ENCODE measurements at places on chromosomes 12 and 14. TPM values are rescaled to one million over a fixed set of nuclear protein-coding genes. Genes with fewer than 3 reads are reported as not detected.
A peak's percentile ranks its signal among the peaks of the same experiment; 100 is the strongest.

DNA sequence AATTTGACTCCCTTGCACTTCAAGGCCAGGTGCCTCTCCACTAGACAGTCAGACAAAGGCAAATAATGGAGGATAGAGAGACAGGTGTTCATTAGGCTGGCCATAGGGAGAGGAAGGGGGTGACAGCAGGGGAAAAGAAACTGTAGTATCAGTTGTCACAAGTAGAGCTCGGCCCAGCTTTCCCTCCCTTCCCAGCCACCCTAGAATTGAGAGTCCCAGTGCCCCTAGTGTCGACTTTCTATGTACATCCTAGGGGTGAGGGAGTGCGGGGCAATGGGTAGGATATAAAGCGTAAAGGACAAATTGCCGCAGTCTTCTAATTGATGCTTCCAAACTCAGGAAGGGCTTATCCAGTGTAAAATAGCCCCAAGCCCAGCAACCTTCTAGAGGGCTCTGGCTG lies 39.0 kb downstream of the BAZ2A start:
- no peak for DNase-seq

GRCh38 chr14:59221568-59221967 lies 33.1 kb downstream of the DAAM1 start:
- DNase-seq: no peak

CPM gene
- total RNA-seq: 20.5 TPM

PLA2G1B gene
- not detected for total RNA-seq

DNA sequence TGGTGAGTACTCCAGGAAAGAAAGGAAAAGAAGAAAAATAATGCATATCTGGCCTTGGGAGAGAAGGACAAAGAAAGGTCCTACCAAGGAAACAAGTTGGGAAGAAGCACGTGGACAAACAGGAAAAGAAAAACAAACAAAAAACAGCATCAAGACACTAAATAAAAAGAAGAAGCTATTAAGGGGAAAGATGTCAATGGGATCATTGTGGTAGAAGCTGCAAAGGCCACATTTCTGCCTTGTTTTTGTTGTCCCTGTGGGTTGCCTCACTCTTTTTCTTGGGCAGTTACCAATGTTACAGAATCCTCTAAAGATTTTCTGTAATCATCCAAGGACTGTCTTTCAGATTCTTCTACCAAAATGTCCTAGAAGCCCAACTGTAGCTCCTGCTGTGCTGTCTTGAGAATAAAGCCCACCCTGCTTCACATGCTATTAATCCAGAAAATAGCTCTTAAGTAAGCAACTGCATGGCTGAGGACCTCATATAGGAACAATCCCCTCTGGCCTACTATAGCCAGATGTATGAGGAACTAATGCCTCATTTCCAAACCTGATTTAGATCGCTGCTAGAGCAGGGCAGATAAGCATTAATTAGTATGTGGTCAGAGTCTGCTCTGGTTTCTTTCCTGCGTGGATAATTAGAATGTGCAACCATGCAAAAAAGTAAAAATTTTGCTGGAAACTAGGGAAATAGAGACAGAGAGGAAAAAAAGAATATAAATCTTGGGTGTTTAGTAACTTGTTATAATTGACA lies 10.2 kb upstream of the CPNE8 start:
- DNase-seq: no peak

MSRB3 gene
- 23.8 TPM for total RNA-seq

DNA sequence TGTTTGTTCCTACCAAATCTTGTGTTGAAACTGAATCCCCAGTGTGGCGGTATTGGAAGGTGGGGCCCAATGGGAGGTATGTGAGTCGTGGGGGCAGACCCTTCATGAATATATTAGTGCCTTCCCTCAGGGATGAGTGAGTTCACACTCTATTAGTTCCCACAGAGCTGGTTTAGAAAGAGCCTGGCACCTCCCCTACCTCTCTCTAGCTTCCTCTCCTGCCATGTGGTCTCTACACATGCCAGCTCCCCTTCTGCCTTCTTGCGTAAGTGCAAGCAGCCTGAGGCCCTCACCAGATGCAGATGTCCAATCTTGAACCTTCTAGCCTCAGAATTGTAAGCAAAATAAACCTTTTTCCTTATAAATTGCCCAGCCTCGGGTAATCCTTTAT lies 105.8 kb downstream of the SPTSSA start:
- no peak for DNase-seq

KRT3 gene
- 0.10 TPM for total RNA-seq

IQSEC3 gene
- total RNA-seq: 2.5 TPM

DNA sequence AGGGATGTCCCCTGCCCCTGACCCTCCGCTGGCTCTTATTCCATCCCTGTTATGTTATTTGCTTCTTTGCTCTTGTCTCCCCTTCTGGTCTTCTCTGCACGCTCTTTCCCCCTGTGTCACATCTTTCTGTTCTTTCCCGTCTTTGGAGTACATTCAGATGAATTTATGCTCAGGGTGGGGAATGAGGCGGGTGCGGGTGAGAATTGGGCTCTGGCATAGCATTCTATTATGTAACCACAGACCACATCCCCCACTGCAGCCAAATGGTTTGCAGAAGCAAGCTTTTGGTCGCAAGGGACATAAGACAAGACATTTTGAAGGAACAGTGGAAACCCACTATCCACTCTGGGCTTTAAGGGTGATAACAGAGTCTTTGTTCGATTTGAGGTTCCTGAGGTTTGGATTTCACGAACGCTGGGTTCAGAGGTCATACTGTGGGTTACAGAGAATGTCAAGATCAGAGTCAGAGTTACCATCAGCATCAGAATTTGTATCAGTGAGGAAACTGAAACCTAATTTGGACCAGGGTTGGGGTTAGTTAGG lies 3.8 kb downstream of the ENDOU start:
- DNase-seq: no peak

CLEC1B gene
- 0.39 TPM for total RNA-seq

DNA sequence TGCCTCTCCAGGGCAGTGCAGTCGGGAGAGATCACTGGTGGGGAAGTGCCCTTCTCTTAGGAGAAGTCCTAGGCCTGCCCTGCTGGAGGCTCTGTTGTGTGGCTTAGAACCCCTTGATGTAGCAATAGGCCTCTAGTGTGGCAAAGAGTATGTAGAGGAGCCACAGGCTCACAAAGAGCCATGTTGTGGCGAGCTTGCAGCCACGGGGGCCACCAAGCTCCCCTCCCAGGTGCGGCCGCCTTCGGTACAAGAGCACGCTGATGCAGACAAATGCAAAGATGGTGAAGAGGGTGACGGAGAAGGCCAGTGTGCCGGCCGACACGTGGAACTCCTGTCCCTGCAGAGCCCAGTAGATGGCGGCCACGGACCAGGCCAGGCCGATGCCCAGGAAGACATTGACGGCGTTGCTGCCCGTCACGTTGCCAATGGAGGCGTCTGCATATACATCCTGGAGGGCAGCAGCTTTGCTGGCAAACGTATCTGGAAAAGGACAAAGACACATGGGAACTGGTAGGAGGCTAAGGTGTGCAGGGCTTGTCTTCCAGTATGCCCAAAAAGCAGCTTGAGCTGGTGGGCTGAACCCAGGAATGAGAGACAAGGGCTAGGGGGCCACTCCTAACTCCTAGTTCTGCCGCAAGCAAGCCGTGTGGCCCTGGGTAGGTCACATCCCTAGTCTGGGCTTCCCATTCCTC lies 142.8 kb downstream of the SLC8A3 start:
- DNase-seq: no peak

SLC39A2 gene
- 9.5 TPM for total RNA-seq

GRCh38 chr12:119730381-119730780 lies 62.4 kb downstream of the PRKAB1 start:
- no peak for DNase-seq

DNA sequence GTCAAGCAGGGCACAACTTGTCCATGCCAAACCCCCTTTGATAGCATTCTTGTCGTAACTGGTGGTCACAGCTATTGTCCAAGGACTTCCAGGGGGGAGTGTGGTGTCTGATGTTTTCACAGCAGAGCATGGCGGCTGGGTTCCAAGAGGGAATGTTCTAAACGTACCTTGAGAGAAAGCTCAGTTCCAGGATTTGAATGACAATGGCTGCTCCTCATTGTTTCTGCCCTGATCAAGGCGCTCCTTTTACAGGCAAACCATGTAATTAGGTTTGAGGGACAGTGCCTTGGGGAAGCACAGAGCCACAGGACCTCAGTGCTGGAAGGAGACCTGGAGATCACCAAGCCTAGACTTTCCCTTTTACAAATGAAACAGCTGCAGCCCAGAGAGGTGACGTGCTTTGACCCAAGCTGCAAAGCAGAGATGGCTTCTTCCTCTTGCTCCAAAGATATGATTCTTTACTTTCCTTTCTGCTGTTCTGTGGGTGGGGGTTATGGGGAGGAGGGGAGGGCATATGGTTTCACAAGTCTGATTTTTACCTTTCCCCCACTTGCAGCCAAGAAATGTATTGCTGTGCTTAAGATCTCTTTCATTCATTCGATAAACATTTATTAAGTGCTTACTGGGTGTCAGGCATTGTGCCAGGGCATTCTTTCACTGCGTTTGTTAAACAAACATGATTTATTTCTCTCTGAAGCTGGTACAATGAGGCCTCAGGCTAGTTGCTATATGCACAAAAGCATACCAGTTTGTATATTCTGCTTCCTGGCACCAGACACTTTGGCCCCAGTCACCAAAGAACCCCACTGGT lies 172.8 kb downstream of the KTN1 start:
- DNase-seq: peak; percentile 16

All from skin of body (tissue), 3 donors.